ENCODE measurements at places on chromosomes 1 and 21. TPM values are rescaled to one million over a fixed set of nuclear protein-coding genes. Genes with fewer than 3 reads are reported as not detected.

DNA sequence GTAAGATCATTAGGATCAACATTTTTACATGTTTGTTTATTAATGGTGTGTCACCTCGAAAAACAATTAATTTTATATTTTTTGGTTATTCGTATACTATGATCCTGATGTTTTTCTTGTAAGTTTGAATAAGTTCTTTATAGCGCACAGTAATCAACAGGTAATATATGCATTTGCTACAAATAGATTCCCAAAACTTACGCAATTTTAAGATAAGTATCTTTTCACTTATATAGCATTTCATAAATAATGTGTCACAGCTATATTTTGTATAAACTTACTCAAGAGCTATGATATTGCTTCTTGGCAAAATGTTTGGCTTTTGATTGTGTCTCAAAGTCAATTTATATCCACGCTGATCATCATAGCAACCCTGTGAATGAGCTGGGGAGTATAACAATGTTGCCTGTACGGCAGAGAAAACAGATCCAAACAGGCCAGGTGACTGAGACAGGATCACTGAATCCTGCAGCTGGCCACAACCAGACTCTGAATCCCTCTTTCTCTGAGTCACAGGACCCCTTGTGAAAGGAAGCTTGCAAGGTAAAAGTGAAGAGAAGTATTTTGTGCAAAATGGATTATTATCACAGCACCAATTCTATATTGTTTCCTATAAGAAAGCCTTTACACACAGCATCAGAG lies 48.6 kb downstream of the GNG12 start:
- DNase-seq = peak; percentile 27

FCRL6 gene
- not detected for polyA plus RNA-seq

LCK gene
- not detected for polyA plus RNA-seq

SUSD4 gene
- polyA plus RNA-seq = 1.8 TPM

MXRA8 gene
- polyA plus RNA-seq = 502 TPM
